ENCODE measurements at places on chromosomes 1 and 21.

GRCh38 chr1:78441921-78442320 is 48.9 kb upstream of the PTGFR start:
- no peak for DNase-seq

DNA sequence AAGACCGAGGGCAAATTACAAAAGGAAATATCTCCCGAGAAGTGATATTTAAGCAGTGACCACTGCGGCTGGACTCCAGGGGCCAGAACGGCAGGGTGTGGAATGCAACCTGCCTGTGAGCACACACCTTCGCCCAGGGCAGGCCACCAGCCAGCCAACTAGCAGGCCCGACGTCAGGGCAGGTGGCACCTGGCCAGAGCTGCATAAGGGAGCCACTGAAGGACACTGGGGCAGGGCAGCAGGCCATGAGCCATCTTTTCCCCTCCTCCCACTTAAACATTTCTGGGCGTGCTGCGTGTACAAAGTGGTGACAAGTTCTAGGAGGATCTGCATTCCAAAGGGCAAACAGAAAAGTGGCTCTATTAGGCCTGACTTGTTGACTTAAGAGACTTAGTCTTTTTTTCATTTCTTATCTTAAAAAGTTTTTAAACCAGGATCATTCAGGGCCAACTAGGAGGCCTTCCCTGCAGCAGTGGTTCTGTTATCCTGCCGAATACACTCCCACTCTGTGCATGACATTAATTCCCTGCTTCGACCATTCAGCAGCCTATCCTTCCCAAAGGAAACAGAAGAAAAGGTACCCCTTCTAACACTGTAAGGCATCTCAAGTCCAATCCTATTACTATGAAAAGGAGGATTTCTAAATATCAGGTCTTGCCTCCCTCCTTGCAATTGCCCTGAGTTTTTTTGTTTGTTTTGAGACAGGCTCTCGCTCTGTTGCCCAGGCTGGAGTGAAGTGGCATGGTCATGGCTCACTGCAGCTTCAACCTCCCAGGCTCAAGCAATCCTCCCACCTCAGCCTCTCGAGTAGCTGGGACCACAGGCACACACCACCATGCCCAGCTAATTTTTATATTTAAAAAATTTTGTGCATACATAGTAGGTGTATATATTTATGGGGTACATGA is 96.3 kb downstream of the BCAR3 start:
- DNase-seq, result no peak

- DNase-seq, result no peak
Measured at GRCh38 chr1:85070972-85071492, 22.7 kb upstream of the MCOLN3 start.

- no peak for DNase-seq
Measured at GRCh38 chr1:199573047-199573446, 454.5 kb upstream of the NR5A2 start.

GRCh38 chr1:3651930-3652547 is at the start of gene TP73:
TP73 (plus strand) TSS chr1:3652516; CDS start chr1:3682366, 29,850 bp downstream.
- DNase-seq, result no peak

DNA sequence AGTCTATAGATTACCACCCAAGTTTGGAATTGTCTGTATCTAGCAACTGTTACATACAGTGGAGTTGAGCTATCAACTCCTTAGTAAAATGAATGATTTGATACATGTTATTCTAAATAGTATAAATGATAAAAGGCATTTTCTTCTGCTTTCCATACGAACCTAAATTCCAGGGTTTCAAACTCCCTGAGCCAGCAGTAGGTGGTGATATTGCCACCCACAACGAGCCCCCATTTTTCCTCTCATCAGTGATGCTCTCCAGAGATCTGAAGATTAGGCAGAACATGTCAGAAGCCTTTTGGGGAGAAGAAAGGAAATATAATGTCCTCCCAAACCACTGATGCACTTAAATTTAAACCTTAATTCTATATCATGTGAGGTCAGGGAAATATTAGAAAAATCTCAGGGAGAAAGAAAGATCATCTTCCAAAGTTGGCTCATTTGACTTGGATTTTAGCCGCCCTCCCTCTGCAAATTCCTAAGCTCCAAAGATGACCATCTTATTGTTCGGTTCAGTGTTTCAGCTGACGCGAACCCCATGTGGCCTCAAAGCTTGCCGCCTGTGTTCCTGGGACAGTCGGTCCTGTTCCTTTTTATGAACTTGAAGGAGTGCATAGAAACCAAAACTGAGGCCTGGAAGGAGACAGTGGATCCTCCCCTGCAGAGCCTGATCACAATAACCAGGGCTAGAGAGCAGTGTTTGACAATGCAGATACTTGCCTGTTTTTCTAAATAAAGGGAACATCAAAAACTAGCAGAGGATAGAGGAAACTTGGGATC is 2.3 kb downstream of the EVA1C start:
- no peak for DNase-seq

- no peak for DNase-seq
Measured at GRCh38 chr1:245760301-245760700, 605.5 kb downstream of the KIF26B start.

GRCh38 chr1:37509181-37509580 is 5.4 kb downstream of the MEAF6 start:
- no peak for DNase-seq

DNA sequence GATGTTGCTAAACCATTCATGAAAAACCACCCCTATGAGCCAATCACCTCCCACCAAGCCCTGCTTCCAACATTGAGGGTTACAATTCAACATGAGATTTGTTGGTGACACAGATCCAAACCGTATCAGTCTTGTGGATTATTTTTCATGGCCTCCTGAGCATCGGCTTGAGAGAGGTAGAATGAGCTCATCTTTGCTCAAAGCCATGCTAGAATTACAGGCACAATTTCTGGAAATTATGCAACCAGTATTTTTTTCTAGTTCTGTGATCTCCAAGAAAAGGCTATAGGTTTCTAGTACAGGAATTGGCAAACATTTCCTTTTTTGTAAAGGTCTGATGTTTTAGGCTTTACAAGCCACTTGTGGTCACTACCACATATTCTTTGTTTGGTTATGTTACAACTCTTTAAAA is 219.4 kb downstream of the DUSP10 start:
- no peak for DNase-seq

DNA sequence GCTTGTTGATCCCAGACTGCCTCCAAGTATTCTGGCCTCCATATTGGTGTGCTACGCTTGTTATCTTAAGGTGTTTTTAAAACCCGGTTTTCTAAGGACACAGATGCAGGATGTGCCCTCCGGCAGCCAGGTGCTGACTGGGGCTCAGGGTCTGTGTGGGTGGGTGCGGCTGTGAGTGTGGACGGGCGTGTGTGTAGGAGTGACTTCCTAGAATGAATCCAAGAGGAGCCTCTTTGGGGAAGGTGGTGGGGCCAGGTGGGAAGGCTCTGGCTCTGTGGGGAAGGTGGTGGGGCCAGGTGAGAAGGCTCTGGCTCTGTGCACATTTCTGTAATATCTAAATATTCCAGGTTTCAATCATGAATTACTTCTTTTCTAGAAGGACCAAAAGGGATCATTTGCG is 12.8 kb upstream of the TSPEAR start:
- DNase-seq, result no peak
